ENCODE measurements at places on chromosomes 6 and 20. TPM values are rescaled to one million over a fixed set of nuclear protein-coding genes. Genes with fewer than 3 reads are reported as not detected.

GRCh38 chr6:165850434-165851019 lies 187.5 kb upstream of the PDE10A start:
- peak; percentile 71 for DNase-seq
- no peaks in the 10 kb centered on the region for H3K4me1 ChIP-seq
- no peak overlapping the region for H3K27ac ChIP-seq
- no peak overlapping the region for H3K4me3 ChIP-seq

- no peaks in the 10 kb centered on the region for H3K4me1 ChIP-seq
- H3K36me3 ChIP-seq = peaks cover 6% of the 10 kb centered on the region
- DNase-seq = no peak
- no peak overlapping the region for H3K27ac ChIP-seq
- H3K4me3 ChIP-seq = no peak overlapping the region
These were observed 57.7 kb downstream of the DHX35 start for GRCh38 chr20:39019805-39020325.

DNA sequence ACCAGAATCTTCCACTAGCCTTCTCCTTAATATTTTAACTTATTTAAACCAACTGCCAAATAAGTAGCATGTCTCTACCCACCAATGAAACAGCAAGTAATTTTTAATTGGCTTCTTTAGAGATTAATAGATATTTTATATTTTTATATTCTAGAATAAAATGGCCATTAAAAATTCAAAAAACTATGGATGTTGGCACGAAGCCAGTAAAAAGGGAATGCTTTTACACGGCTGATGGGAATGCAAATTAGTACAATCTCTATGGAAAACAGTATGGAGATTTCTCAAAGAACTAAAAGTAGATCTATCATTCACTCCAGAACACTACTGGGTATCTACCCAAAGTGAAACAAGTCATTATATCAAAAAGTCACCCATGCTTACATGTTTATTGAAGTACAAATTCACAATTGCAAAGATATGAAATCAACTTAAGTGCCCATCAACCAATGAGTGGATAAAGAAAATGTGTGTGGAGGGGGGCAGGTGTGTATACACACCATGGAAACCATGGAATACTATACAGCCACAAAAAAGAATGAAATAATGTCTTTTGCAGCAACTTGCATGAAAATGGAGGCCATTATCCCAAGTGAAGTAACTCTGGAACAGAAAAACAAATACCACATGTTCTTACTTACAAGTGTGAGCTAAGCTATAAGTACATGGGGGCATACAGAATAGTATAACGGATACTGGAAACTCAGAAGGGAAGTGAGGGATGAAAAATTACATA lies 15.1 kb downstream of the SHPRH start:
- DNase-seq = no peak
- no peaks in the 10 kb centered on the region for H3K36me3 ChIP-seq
- H3K27ac ChIP-seq = no peak overlapping the region
- H3K4me3 ChIP-seq = no peak overlapping the region
- H3K4me1 ChIP-seq = no peaks in the 10 kb centered on the region

DNA sequence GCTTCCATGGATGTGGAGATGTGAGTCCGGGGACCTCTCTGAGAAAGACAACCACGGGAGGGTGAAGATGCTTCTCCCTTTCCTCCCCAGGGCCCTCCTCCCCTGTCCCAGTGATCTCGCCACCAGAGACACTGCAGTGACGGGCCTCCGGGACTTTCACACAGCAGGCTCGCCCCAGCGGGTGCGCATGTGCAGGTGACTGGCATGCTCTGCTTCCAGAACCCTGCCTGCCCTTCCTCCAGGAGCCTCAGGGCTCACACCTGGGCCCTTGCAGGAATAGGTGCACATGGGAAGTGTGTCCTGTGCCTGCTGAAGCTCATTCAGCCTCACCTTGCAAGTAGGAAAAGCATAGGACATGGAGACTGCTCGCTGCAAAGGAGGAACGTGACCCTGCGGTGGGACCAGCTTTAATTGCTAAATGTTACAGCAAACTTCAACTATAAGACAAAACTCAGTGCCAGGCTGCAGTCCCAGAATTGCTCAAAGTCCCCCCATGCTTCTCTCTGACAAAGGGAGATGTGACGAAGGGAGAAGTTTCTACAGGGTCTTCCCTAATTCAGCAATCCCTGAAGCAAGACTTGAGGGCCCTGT lies 19.2 kb downstream of the CST8 start:
- H3K27ac ChIP-seq = no peak overlapping the region
- no peak overlapping the region for H3K4me3 ChIP-seq
- DNase-seq = no peak
- H3K36me3 ChIP-seq = no peaks in the 10 kb centered on the region

DNA sequence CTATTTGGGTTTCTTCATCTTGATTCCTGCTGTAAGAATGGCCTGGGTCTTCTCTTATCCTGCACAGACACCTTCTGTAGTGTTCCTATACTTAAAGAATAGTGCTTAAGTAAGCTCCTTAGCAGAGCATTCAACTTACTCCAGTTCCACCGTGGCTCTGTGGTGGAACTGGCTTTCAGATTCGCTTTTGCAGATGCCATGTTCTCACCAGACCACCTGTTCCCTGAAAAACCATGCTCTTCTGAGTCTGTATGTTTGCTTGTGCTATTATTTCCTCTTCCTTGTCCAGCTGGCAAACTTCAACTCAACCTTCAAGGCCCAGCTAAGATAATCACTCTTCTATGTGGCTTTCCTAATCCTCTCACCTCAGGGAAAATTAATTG lies 4.9 kb downstream of the ELMO2 start:
- no peak for DNase-seq
- no peaks in the 10 kb centered on the region for H3K36me3 ChIP-seq
- peak overlapping the region; percentile 82 for H3K27ac ChIP-seq
- no peak overlapping the region for H3K4me3 ChIP-seq
- no peaks in the 10 kb centered on the region for H3K27me3 ChIP-seq

- H3K4me1 ChIP-seq = no peaks in the 10 kb centered on the region
- H3K27me3 ChIP-seq = no peaks in the 10 kb centered on the region
- no peak overlapping the region for H3K4me3 ChIP-seq
- no peak for DNase-seq
These were observed 122.0 kb upstream of the STMND1 start for GRCh38 chr6:16979677-16980370.

DNA sequence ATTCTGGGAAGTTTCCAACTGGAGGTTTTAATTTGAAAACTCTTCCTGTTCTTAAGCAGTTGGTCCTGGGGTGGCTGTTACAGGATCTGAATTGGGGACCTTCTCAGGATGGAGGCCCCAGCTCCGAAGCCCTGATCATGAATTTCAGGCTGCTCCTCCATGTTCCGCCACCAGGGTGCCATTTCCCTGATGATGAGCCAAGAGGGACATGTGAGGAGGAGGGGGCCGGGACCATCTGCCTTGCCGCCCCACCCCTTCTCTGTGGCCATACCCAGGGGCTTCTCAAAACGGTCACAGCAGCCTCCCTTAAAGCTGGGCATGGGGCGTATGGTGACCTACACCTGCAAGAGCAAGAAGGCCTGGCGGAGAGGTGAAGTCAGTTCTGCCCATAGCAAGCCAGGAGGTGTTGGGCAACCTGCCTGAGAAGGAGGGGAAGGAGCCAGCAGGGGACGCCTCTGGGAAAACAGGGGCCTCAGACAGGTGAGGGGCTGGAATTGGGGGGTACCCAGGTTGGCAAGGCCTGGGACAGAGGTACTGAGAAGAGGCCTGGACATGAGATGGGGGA lies 3.6 kb upstream of the BAK1 start:
- H3K27me3 ChIP-seq = no peaks in the 10 kb centered on the region
- H3K36me3 ChIP-seq = no peaks in the 10 kb centered on the region
- no peak for DNase-seq
- no peak overlapping the region for H3K4me3 ChIP-seq
- H3K4me1 ChIP-seq = peaks cover under 1% of the 10 kb centered on the region

- no peaks in the 10 kb centered on the region for H3K27me3 ChIP-seq
- no peaks in the 10 kb centered on the region for H3K36me3 ChIP-seq
- no peaks in the 10 kb centered on the region for H3K4me1 ChIP-seq
- DNase-seq = no peak
- no peak overlapping the region for H3K4me3 ChIP-seq
- no peak overlapping the region for H3K27ac ChIP-seq
These were observed 21.6 kb downstream of the ALDH8A1 start for GRCh38 chr6:134928151-134928900.

- H3K27me3 ChIP-seq = no peaks in the 10 kb centered on the region
- H3K4me3 ChIP-seq = no peak overlapping the region
These were observed 34.1 kb downstream of the RPP40 start for GRCh38 chr6:4969609-4970285.

GNL1 gene
- total RNA-seq = 39.7 TPM

PCED1A gene
- 23.4 TPM for total RNA-seq

TENT5A gene
- total RNA-seq = 25.9 TPM

PXMP4 gene
- total RNA-seq = 14.3 TPM

RGS17 gene
- total RNA-seq = 0.29 TPM

CNR1 gene
- 30.2 TPM for total RNA-seq

SLC16A10 gene
- total RNA-seq = 1.3 TPM

OR2J3 gene
- total RNA-seq = not detected
